Uterus (tissue), 4 donors: ENCODE measurements at places on chromosomes 1 and 21. TPM values are rescaled to one million over a fixed set of nuclear protein-coding genes. Genes with fewer than 3 reads are reported as not detected.

DISC1 gene
- 14.2 TPM for total RNA-seq

MAST2 gene
- total RNA-seq, result 26.5 TPM

FAM72B gene
- total RNA-seq, result 4.6 TPM

RGS8 gene
- total RNA-seq, result not detected

S100A8 gene
- not detected for total RNA-seq

NPHS2 gene
- total RNA-seq, result not detected

TPTE gene
- total RNA-seq, result not detected

S100B gene
- 18.2 TPM for total RNA-seq

PTPN22 gene
- total RNA-seq, result 1.9 TPM

DENND2C gene
- 1.8 TPM for total RNA-seq

TTC22 gene
- total RNA-seq, result 3.2 TPM

FGR gene
- 19.7 TPM for total RNA-seq

DNA sequence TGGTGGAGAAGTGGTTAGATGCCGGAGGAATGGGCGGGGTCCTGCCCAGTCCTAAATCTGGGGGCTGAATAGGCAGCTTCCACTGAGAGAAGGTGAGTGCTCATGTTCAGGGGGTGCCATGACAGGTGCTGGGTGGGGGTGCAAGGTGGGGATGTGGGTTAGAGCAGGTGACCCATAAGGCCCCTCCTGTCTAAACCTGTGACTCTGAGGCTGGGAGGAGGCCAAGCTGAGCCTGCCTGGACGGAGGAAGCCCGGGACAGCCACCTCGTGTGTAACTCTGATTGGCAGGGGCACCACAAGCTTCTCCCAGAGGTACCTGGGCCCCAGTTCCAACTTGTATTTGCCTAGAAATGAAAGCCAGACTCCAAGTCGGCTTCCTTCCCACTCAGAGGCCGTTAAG is 10.7 kb downstream of the GPR157 start:
- no peak for DNase-seq

- no peak for DNase-seq
These were observed 55.7 kb downstream of the WNT9A start for GRCh38 chr1:227891955-227892488.

DNA sequence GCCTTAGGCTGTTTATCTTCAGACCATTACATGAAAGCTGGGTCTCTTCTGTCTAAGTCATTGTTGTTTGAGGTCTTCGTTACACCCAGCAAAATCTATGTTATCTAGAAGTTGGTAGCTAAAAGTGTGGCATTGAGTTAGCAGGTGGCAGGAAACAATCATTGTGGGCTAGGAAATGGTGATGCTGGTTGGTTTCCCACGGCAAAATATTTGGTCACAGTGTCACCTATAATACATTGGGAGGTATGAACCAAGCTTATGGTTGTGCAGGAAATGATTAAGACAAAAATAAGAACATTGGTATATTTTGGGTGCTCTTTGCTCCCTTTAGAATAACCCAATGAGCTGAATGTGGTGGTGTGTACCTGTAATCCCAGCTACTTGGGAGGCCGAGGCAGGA is 169.7 kb downstream of the TRIM33 start:
- no peak for DNase-seq

GRCh38 chr1:27940870-27941560 is 6.2 kb downstream of the SMPDL3B start:
- no peak for DNase-seq

GRCh38 chr1:165124772-165125171 is 231.7 kb downstream of the LMX1A start:
- DNase-seq, result no peak

DNA sequence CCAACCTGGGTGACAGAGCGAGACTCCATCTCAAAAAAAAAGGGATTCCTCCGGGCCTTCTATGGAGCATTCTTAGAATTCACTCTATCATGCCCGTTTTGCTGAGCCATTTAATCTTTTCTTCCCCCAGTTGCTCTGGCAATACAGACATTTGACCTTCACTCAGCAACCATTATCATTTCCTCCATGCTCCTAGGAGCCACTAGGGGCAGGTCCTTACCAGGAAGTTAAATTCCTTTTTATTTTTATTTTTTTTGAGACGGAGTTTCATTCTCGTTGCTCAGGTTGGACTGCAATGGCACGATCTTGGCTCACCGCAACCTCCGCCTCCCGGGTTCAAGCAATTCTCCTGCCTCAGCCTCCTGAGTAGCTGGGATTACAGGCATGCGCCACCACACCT is 9.7 kb upstream of the CGN start:
- DNase-seq, result no peak

DNA sequence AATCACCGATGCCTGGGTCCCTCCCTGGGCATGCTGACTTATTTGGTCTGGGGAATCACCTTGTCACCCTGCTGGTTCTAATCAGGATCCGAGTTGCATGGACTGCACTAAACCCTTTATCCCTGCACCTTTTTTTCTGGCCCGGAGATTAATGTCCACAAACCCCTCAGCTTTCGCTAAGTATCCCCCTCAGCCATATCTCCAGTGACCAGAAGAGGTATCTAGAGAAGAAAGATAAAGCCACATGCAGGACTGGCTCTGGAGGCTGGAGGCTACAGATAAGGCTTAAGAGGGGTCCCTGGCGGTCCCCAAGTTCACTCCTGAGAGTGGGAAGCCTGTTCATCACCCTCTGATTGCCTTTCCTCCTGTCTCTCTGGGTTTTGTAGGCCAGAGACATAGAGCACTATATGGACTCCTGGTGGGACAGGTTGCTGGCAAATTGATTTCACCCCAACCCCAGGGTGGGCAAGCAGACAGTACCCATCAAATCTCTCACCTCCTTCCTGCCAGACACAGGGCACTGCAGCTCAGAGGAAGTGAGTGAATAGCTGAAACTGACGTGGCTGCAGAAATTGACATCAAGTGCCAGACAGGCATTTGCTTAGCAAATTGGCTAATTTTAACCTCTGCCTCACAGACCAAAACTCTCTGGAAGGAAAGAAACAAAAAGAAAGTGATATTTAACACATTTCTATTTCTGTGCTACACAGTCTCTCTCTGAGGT is 38.8 kb downstream of the HMGB4 start:
- no peak for DNase-seq

GRCh38 chr1:87292684-87293493 is 35.8 kb upstream of the LMO4 start:
- DNase-seq, result peak; percentile 37

- DNase-seq, result no peak
These were observed 45.1 kb downstream of the CAPN8 start for GRCh38 chr1:223620297-223620897.

DNA sequence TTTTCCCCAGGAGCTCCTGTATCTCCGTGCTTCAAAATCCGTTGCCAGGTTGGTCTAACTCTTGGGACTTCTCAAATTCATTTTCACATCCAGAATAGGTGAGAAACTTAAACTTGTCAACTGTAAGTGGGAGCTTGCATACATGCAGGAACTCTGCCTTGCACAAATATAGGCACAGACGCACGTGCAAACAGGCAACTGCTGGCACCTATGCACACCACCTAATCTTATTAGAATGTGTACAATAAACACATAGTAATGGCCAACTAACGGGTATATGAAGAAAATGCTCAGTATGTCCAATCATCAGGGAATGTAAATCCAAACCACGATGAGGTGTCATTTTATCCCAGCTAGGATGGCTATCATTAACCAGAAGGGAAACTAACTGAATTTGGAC is 22.6 kb upstream of the FCGR2A start:
- no peak for DNase-seq

DNA sequence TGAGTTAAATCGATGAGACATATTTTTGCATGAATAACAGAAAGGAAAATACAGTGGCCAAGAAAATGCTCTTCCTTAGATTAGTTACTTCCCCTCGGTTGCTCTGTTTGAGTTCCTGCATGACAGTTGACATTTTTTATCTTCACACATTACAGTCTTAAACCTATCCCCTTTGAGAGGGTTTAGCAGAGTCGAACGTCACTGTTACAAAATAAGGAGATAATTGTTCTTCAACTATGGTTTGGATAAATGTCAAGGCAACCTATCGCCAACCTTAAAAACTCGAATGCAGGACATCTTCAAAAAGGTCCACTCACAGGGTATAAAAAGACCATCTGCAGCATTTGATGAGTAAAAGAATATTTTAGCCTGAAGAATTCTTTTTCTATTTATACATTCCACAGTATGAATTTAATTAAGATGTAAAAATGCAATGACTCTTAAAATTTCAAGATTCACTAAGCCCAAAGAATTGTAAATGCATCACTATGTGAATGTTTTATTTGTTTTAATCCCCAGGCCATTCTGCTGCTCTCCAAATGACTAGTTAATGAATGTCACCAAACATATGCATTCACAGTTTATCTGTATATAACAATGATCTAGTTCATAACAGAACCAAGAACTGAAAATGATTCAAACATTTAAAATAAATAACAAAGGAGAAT is 68.9 kb upstream of the COL11A1 start:
- DNase-seq, result no peak

DNA sequence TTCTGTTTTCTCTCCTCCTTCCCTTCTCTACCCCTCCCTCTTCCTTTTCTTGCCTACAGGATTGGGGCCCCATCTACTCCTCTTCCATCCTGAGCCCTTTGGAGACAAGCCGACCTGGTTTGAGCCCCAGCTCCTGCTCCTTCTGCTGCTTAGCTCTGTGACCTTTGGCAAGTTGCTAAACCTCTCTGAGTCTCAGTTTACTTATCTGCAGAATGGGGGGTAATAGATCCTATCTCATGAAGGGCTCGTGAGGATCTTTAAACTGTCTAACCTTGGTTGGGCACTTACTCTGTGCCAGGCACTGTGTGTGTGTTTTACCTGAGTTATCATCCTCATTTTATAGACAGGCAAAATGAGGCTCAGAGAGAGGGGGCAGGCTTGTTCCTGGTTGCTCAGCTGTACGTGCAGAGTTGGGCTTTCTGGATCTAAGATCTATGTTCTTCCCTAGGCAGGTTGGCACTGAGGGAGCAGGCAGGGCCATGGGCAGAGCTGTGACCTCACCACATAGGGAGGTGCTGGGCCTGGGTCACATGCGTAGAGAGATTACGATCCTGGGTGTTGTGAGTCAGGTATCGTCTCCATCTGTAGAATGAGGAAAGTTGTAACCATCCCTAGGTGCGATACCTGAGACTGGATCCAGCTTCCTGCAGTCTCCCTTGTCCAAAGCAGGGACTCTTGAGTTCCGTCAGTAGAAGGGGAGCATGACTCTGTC is 58.5 kb downstream of the FOXO6 start:
- DNase-seq, result no peak

DNA sequence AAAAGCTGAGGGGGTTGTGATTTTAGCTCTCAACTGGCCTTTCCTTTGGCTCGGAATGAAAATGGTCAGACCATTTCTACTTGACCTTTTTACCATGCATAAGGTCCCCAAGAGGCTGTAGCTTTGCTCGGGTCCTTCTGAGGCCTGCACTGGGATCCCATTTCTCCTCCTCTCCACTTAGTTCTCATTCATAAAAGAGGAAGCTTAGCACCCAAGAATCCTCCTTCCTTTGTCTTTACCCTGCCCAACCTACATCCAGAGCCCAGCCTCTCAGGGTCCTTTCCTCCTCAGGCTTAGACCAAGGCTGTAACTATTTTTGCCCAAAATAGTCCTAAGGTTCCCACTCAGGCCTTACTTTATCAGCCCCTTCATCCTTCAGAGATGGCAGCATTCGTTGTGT is 6.0 kb upstream of the SLC27A3 start:
- no peak for DNase-seq

- DNase-seq, result no peak
These were observed 844 bp downstream of the C1orf146 start for GRCh38 chr1:92218559-92218958.

GRCh38 chr21:37253991-37254390 is 13.1 kb downstream of the VPS26C start:
- DNase-seq, result no peak

DNA sequence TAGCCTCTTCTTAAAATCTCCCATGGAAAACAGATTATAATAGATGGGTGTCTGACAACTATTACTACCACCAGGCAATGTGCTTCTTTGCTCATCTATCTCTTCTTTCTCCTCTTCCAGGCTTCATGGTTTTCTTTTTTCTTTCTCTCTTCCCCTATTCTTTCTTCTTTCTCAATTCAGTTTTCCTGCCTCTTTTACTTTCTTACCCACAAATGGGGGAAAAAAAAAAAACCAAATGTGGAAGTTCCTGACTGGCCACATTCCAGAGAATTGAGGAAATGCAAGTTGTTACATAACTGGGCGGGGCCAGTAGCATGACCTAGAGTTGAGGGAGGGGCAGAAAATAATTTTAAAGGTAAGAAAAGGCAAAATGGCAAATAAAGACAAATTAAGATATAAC is 10.9 kb upstream of the SMG7 start:
- no peak for DNase-seq

GRCh38 chr1:179298952-179299351 is 5.4 kb downstream of the SOAT1 start:
- DNase-seq, result no peak

DNA sequence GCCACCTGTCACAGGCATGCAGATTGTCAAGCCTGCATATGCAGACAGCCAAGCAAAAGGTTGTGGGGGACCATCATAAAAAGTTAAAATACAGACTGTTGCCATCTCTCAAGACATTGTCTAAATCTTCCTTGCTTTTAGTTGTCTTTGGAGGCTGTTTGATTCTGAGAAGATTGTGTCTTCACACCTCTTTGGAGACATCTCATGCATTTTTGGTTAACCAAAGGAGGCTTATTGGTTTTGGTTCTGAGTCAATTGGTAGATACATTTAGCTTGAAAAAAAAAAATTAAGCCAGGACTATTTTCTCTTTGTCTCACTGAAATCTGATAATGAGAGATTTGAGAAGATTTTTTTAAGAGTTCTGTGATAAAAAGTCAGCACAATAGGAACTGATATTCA is 217.6 kb downstream of the LYPLAL1 start:
- no peak for DNase-seq

GRCh38 chr1:117030271-117030877 is 28.8 kb downstream of the CD101 start:
- no peak for DNase-seq

DNA sequence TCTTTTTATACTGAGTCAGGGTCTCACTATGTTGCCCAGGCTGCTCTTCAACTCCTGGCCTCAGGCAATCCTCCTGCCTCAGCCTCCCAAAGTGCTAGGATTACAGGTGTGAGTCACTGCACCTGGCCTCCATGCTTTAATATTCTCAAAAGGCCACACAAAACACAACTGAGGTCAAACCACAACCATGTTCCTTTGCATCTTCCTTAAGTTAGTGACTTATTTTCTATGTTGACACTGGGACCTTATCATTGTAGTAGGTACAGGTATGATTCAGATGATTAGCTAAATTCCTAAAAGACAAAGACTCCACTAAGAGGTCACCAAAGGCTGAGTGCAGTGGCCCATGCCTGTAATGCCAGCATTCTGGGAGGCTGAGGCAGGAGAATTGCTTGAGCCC is 131.9 kb upstream of the ATP1B1 start:
- DNase-seq, result no peak
